Effector memory CD4-positive, alpha-beta T cell (primary cell): ENCODE measurements at places on chromosomes 2 and 18.

DNA sequence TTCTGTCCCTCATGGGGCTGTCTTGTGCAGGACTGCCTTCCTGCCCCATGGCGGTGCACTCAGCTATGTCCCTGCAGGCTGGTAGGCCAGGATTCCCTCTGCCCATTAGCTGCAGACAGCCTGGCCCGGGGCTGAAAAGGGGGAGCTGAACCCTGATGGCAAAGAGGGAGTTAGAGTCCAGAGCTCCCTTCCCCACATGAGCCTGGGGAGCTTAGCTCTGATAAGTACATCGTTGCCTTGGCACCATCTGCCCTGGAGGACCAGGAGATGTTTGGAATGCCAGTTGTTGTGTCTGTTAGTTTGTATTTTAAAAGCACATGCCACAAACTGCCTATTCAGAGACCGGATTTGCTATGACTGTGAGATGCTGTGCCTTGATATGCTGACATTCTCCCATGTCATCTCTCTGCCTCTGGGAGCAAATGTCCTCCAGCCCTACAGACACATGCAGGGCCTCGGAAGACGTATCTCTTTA, 65.1 kb upstream of the AFF3 start:
- no peak for DNase-seq

- DNase-seq: no peak
These were observed 64.6 kb downstream of the INHBB start for GRCh38 chr2:120410487-120410886.

- DNase-seq: no peak
These were observed 315.0 kb downstream of the ALK start for GRCh38 chr2:29606104-29607037.

DNA sequence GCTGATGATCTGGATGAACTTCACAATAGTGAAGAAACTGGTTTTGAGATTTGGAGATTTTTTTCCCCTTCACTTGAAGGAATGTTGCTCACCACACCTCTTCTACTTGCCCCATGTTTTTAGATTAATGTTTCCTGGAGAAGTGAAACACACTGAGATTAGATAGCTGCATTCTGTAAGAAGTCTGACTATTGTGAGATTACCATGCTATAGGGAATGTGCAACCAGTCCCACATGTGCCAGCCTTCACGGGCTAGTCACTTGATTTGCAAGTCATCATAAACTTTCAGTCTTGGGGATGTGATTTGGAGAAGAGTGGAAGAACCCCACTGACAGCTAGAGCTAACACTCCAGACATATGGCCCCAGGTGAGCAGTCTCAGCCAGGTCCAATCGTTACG, 7.4 kb upstream of the CCNYL1 start:
- DNase-seq: no peak

- no peak for DNase-seq
These were observed 357.0 kb downstream of the TSN start for GRCh38 chr2:122112216-122113005.

- DNase-seq: no peak
These were observed 35.2 kb upstream of the PKDCC start for GRCh38 chr2:42012651-42013050.

DNA sequence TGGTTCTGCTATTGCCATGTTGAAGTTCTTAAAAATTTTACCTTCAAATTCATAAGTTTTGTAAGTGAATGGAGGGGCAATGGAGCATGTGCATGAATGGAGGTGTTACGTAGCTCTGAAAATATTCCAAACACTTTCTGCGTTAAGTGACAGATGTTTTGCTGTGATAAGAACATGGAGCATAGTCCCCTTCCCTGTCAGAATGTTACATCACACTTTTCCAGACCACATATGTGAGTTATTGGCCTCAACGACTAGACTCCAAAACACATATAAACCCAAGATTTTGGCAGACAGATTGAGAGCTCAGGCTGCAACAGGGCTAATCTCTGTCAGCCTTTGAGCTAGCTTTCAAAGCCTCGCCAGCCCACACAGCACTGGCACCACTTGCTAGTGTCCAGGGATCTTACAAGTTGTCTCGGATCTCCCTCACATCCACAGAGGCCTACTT, 27.2 kb upstream of the MFSD6 start:
- DNase-seq: no peak

- DNase-seq: peak; percentile 19
These were observed 106.6 kb upstream of the ID2 start for GRCh38 chr2:8575038-8575833.
